Stimulated activated CD4-positive, alpha-beta T cell treated with anti-CD3 and anti-CD28 coated beads, Interleukin-1b, Interleukin-23, amount 100 ng/mL, for 48 hours (primary cell): ENCODE measurements at places on chromosomes 11 and 22.

GRCh38 chr11:69536406-69536805 lies 54.9 kb downstream of the LINC01488 start:
- no peak for DNase-seq

GRCh38 chr11:105298174-105298573 lies 158.6 kb upstream of the CARD18 start:
- DNase-seq = no peak

DNA sequence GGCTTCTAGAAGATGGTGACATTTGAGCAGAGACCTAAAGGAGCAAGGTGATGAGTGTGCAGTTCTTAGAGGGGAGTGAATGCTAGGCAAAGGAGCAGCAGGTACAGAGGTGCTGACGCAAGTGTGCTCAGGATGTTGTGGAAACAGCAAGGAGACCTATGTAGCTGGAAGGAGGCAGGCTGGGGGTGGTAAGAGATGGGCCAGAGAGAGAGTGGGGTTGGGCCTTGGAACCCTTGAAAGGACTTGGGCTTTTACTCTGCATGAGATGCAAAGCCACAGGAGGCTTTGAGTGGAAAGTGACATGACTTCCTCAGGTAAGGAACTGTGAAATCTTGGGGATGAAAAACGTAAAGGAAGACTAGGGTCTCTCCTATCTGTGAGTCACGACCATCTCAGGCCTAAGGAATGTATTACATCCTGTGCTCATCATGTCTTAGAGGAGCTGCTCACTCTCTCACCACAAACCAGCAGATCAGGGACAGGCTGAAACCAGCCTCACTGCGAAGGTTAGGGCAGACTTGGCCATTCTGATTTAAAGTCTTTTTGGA lies 65.4 kb downstream of the MICAL2 start:
- peak; percentile 50 for DNase-seq

DNA sequence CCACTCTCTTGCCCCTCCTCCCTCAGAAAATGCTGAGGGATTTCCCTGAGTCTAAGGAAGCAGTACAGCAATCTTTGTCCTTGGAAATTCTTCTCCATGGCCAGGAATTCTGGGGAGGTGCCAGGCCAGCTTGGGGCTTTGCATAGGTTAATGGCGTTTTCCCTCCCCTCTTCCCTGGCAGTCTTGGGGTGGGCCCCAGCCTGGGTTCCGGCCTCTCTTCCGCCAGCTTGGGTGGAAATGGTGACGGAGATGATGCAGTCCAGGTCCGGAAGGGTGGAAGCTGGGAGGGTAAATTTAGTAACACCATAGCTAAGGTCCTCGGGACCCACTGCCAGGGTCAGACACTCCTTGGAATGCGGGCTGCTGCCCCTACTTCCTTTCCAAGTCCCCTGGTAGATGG lies 5.0 kb downstream of the PHLDB1 start:
- DNase-seq = no peak

DNA sequence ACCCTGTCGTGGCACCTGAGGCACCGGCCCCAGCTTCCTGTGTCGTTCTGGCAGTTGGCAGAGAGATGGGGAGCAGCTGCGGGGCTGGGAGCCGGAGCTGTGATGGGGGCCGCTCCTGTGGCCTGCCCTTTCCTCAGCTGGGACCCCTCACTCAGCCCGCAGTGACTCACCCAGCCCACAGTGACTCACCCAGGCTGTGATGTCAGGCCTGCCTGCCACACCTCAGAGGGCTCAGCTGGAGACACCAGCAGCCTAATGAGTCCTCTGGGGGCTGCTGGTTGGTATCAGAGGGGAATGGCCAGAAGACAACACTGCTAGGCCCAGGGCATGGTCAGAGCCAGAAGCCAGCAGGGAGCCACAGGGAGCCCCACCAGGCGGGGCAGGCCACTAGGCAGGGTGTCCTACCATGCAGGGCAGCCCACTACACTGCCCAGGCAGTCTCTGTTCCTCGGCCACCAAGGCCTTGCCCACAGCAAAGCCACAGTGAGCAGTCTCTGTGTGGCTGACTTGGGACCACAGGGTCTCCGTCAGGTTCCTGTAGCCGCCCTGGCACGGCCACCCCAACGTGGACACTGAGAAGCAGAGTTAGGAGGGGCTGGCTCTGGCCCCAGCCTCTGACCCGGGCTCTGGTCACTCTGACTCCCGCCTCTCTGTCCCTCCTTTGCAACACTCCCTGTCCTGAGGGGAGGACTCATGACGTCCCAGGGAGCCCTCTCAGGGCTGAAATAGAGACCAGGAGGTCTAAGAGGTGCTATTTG lies 4.2 kb upstream of the FXYD2 start:
- DNase-seq = peak; percentile 87

DNA sequence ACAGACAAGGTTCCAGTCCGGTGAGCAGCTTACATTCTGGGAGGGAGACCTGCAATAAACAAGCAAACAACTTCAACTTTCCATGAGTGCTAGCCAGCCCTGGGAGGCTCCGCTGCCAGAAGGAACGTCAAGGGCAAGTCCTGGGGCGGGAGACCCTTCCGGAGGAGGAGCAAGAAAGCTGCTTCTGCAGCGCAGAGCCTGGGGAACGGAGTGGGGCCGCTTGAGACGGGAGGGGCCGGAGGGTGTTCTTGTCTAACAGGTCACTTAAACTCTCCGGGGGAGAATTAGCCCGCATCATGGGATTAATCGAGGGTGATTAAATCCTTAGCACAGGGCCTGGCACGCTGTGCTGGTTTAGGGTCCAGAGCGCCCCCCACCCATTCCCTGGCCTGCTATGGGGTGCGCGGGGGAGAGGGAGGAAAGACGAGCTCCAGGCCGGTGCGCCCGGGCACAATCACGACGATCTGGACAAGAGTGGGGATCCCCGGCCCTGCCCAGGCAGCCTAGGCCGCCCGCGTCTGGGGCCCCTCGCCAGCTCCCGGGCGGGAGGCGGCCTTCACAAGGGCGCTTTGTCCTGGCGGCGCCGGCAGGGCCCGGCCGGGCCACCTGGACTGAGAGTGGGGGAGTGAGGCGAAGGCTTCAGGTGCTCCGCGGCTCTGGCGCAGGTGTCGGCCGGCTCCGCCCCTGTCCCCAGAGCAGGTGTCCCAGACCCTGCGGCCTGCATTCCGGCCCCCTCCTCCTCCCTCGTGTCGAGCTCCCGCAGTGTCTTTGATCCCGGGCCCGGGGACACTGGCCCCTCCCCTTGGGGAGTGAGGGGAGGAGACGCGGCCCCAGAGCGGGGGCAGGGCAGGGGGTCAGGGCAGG lies 663 bp upstream of the LARGE2 start:
- DNase-seq = no peak

DNA sequence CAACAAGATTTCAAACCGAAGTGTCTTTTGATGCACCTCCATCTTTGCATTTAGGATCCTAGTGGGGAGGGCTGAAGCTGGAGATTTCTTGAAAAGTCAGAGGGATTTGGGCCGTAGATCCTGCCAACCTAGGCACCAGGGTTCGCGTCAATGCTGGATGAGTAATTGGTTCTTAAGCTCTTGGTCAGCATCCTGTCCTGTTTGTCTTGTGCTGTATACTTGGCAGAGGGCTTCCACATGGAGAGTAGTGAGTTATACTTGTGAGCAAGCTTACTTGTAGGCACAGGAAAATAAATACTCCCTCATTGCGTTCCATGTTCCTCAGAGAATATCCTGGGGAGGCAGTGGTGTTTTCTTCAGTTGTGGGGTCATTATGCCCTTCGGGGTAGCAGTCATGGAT lies 12.6 kb downstream of the INSC start:
- no peak for DNase-seq

GRCh38 chr11:105609832-105610781 lies at the start of gene GRIA4:
Gene GRIA4, plus strand, starts transcription at chr11:105610073. Its CDS starts 925 bp downstream, at chr11:105610998.
- DNase-seq = peak; percentile 5

DNA sequence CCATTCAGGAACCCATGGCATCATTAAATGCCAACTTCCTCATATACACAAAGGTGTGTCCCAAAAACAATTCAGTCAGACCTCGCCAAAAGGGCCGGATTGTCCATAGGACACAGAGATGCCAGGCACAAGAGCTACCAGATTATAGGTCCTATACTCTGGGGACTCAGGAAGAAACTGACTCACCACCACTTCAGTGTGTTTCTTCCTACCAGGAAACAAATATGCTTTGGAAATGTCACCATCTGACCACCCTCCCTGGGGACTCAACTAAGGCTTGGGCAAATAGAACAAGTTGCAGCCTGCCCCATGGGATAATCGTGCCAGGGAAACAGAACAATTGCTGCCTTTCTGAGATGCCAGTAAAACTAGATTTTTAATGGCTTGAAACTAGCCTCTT lies 11.7 kb downstream of the POU2AF3 start:
- DNase-seq = no peak

DNA sequence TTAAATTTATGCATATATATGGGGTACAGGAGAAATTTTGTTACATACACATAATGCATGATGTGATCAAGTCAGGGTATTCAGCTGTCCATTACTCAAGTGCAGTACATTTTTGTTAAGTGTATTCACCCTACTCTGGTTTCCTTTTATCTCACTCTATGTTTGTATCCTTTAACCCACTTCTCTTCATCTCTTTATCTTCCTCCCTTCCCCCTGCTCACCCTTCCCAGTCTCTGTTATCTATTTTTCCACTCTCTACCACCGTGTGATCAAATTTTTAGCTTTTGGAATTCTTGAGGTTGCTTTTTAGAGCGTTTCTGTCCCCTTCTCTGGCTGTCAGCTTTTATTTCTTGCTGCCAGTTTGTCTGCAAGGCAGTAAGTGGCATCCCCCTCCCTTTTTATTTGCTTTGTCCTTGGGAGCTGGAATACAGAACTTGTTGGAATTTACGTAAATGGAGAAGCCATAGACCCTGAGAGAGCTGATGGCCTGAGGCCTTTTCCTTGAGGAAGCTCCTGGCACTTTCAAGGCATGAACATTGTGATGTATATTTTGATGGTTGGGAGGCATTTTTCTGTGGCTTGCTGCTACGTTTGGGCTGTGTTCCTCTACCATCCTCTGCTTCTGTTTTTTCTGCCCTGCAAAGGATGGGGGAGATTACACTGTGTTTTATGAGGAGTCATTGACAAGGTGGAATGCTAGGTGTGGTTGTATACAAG lies 148.6 kb downstream of the LDLRAD3 start:
- no peak for DNase-seq

- no peak for DNase-seq
Observed at GRCh38 chr22:37626144-37626543, 13.3 kb upstream of the SH3BP1 start.

- no peak for DNase-seq
Observed at GRCh38 chr11:33664827-33665226, 35.8 kb downstream of the C11orf91 start.

DNA sequence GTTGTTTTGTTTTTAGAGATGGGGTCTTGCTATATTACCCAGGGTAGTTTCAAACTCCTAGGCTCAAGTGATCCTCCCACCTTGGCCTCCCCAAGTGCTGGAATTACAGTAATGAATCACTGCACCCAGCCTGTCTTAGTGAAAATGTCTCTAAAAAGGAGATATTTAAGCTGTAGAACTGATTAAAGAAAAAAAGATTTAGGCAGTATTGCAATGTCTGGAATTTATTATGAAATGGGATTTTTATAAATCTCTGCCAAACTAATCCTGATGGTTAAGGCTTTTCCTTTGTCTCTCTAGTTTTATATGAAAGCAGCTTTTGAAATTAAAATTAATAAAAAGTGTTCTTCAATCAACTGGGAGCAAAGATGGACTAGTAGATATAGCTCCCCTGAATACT lies 2.1 kb downstream of the PLAAT3 start:
- no peak for DNase-seq

GRCh38 chr11:1819074-1819473 lies 15.7 kb upstream of the SYT8 start:
- DNase-seq = no peak

DNA sequence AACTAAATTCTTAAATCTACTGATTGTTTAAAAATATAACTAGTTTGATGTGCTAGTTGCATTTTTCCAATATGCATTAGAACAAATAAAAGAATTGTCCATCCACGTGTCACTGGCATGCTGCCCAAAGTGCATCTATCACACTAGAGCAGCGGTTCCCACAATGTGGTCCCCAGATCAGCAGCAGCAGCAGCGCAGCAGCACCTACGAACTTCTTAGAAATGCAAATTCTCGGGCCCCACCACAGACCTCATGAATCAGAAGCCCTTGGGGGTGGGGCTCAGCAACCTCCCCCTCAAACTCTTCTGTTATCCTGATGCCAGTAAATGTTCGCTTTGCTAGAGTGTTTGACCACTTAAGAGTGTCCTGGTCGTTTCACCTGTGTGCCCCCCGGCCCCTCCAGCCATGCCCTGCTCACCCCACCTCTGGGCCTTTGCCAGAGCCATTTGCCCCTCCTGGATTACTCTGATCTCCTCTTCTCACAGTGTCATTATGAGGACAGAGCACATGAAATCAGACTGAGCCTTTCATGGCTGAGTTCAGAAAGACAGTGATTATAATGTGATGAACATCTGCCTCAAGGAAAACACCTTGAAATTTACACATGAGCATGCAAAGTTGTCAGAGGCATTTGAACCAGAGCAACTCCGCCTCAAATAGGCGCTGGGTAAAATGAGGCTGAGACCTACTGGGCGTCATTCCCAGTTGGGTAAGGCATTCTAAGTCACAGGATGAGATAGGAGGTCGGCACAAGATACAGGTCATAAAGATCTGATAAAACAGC lies 12.6 kb upstream of the VSIG10L2 start:
- DNase-seq = no peak

DNA sequence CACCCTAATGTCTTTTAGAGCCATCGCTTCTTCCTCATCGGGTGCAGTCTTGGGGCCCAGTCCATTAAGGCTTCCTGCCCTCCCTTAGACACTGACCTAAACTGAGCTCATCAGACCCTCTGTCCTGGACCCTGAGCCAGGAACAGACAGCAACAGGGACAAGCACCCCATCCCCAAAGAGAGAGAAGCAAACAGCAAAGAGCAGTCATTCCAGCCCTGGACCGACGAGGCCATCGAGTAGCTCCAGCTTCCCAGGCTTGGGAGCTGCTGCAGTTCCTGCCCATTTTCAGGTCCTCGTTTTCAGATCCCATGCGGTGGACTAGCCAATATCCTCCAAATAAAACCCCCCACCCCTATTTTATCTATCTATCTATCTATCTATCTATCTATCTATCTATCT lies 25.8 kb upstream of the CACNG2 start:
- DNase-seq = no peak

- no peak for DNase-seq
Observed at GRCh38 chr11:70590356-70590991, 192.1 kb downstream of the CTTN start.

- no peak for DNase-seq
Observed at GRCh38 chr22:50486561-50487289, at the start of gene MIOX. Gene MIOX, plus strand, starts transcription at chr22:50486859. Its CDS starts 39 bp downstream, at chr22:50486898.

- no peak for DNase-seq
Observed at GRCh38 chr11:2534957-2535672, 90.3 kb downstream of the KCNQ1 start.

GRCh38 chr11:65311170-65311678 lies 3.4 kb upstream of the CDC42EP2 start:
- no peak for DNase-seq

DNA sequence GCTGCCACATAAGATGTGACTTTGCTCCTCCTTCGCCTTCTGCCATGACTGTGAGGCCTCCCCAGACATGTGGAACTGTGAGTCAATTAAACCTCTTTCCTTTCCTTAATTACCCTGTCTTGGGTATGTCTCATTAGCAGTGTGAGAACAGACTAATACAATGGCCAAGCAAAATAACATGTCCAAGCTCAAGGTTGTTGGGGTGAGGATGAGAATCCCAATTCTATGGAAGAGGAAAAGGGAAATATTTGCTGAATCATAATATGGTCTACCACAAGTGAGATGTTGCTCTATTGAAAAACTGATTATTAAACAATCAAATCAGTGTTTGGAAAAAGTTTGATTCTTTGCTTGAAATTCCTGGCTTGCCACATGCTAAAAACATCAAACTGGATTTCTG lies 48.7 kb upstream of the LRRC4C start:
- no peak for DNase-seq

- no peak for DNase-seq
Observed at GRCh38 chr22:47618180-47619010, 855.9 kb downstream of the TBC1D22A start.

- DNase-seq = no peak
Observed at GRCh38 chr22:33842006-33842354, 78.3 kb downstream of the LARGE1 start.
